ENCODE measurements at places on chromosomes 11 and 22.

DNA sequence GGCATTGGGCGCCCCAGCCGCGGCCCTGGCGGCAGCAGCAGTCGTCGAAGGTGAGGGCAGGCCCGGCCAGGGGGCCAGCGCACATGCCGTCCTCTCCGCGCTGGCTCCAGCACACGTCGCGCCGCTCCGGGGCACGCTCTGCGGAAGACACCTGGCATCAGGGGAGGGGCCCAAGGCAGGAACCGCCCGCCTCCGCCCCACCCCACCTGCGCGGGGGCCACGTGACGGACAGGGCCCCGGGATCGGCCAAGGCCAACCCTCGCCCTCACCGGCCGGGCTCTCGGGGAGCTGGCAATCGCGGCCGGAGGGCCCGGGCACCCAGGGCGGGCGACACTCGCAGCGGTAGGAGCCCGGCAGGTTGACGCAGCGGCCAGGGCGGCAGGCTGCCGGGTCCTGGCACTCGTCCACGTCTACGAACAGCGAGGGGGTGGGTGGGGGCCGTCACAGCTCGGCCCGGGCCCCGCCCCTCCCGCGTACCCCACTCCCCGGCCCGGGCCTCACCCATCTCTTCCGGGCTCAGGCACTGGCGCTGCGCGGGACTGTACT is 14.9 kb downstream of the SCYL1 start:
- ATAC-seq: no peak

GRCh38 chr22:17866621-17867020 is 92.4 kb upstream of the BID start:
- no peak for ATAC-seq

- peak; percentile 51 for ATAC-seq
Observed at GRCh38 chr11:64545619-64546018, 45.4 kb upstream of the SLC22A12 start.

DNA sequence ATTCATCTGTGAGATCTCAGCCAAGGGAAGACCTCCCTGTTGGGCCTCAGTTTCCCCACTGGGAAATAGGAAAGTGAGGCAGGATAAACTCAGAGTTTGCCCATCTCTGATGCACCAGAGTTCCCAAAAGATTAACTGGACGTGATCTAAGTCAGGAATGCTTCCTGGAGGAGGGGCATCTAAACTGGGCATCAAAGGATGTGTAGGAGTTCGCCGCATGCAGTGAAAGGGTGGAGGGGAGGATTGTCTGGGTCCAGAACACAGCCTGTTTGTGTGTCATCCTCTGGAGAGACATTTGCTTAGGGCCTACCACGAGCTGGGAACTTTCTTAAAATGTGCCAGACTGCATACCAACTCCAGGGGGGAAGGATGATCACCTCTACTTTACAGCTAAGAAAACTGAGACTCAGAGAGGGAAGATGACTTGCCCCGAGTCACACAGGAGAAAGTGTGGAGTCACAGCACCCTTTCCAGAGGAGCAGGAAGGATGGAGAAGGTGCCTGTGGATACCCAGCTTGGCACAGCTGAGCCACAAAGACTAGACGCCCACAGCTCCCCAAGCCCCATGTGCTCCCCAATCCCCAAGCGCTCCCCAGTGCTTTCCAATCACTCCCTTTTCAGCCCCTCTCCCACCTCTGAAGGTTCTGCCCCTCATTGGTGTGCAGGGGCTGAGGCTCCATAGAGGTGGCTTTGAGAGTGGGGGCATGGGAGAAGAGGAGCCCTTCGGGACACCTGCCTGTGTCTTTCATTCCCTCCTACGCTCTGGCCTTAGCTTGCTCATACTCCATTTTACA is 50.1 kb downstream of the MN1 start:
- no peak for ATAC-seq

GRCh38 chr22:41048791-41049717 is 43.3 kb upstream of the EP300 start:
- no peak for ATAC-seq

DNA sequence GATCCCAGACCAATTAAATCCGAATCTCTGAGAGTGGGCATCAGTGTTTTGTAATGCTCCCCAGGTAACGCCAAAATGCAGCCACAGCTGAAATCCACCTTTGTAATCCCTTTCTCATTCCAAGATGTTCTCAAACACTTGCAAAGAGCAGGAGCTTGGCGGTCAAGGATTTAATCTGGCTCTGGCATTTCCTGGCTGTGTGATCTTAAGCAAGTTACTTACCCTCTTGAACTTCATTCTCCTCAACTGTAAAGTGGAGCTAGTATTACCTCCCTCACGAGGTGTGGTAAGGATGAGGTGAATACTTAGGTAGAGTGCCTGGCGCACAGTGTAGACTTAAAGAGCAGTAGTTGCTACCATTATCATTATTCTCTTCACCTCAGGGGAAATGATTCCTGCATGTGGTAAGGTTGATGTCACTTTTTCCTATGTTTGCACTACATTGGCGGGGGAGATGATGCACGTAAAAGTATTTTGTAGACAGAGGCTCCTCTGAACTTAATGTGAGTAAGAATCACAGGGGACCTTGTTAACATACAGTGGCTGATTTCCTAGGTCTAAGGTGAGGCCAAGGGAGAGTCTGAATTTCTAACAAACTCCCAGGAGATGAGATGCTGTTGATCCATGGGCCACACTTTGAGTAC is 210.4 kb upstream of the PITPNB start:
- no peak for ATAC-seq

GRCh38 chr11:73205661-73206343 is 12.3 kb upstream of the P2RY2 start:
- ATAC-seq: no peak

DNA sequence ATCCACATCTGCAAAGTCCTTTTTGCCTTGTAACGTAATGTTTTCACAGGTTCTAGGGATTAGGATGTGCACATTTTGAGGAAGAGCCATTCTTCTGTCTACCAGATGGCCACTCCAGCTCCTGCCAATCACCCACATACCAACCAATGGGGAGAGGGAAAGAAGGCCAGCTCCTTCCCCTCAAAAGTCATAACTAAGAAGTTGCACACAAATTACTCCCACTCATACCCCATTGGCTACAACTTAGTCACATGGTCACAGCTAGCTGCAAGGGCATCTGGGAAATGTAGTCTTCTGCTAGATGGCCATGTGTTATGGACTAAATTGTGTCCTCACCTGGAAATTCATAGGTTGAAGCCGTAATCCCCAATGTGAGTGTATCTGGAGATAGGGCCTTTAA is 15.4 kb upstream of the MYOD1 start:
- ATAC-seq: peak; percentile 66

DNA sequence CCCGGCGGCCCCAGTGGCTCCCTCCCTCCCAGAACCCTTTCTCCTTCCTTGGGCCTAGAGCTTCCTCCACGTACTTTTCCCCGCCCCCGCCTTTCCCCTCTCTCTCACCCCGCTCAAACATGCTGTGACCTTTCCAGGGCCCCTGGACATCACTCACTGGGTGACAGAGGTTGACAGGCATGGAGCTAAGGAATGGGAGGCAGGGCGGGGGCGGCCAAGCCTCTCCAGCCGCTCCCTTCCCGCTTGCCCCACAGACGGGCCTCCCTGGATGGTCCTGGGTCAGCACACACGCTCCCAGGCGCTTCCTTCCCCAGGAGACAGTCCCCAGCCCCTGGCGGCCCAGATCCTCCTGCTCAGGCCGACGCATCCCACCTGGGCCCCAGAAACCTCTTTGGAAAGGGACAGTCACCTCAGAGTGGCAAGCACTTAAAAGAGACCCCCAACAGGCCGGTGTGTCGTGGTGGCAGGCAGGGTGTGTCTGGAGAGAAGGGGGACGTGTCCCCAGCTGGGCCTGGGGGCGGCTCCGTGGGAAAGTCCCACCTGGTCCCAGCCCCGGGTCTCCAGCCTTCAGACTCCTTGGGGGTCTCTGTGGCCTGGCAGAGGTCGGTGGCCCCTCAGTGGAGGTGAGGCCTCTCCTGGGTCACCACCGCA is 8.8 kb downstream of the H19 start:
- no peak for ATAC-seq

Measured in SK-N-SH treated with all-trans-retinoic acid at 6 μM for 48 hours (cell line).